ENCODE measurements at places on chromosomes 16 and 17.

DNA sequence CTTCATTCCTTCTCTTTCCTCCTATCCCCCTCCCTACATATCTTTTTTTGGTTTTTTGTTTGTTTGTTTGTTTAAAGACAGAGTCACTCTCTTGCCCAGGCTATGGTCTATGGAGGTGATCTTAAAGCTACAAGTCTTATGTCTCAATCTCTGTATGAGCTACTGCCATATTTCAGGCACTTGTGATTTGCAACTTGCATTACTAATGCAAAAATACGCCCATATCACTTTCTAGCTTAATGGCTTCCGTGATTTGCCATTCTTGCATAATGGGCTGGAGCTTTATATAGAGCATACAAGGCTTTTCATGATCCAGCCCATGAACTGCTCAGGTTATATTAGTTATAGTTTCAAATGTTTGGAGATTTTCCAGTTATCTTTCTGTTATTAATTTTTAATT lies 7.5 kb downstream of the CFAP97D1 start:
- no peak for DNase-seq

- no peak for DNase-seq
These were observed 255.2 kb downstream of the CNTNAP4 start for GRCh38 chr16:76532188-76532973.

GRCh38 chr17:28950017-28950751 lies 1.1 kb downstream of the PHF12 start:
- DNase-seq, result peak; percentile 47

GRCh38 chr16:4892361-4893102 lies 44.4 kb downstream of the PPL start:
- no peak for DNase-seq

DNA sequence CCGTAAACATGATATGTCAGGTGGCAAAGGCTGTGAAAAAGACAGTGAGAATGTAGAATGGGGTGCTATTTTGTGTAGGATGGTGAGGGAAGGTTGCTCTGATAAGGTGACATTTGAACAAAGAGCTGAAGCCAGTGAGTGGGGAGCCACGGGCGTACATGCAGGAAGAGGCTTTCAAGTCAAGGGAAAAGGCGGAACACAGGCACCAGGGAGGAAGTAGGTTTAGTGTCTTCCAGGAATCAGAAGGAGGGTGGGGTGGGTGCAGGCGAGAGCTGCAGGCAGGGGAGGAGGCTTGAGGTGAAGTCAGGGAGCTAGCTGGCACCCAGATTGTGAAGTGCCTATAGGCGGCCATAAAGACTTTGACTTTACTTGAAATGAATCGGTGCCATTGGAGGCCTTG lies 14.1 kb downstream of the ZFP90 start:
- DNase-seq, result no peak

GRCh38 chr16:21169249-21169981 lies 10.9 kb downstream of the LDAF1 start:
- no peak for DNase-seq

GRCh38 chr17:3861761-3862681 lies 16.0 kb upstream of the NCBP3 start:
- no peak for DNase-seq

DNA sequence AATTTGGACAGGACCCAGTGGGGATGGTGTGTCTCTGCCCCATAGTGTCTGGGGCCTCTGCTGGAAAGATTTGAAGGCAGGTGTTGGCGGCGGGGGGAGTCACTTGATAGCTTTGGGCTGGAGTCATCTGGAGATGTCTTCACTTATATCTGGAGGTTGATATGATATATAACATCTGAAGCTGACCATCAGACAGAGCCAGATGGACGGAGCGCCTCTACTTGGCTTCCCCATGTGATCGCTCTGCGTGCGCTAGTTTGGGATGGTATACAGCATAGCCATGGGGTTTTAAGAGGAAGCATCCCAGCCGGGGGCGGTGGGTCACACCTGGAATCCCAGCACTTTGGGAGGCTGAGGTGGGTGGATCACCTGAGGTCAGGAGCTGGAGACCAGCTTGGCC lies 130.7 kb upstream of the NLRP1 start:
- no peak for DNase-seq

- peak; percentile 19 for DNase-seq
These were observed 183.0 kb downstream of the FOXL1 start for GRCh38 chr16:86761111-86762031.

DNA sequence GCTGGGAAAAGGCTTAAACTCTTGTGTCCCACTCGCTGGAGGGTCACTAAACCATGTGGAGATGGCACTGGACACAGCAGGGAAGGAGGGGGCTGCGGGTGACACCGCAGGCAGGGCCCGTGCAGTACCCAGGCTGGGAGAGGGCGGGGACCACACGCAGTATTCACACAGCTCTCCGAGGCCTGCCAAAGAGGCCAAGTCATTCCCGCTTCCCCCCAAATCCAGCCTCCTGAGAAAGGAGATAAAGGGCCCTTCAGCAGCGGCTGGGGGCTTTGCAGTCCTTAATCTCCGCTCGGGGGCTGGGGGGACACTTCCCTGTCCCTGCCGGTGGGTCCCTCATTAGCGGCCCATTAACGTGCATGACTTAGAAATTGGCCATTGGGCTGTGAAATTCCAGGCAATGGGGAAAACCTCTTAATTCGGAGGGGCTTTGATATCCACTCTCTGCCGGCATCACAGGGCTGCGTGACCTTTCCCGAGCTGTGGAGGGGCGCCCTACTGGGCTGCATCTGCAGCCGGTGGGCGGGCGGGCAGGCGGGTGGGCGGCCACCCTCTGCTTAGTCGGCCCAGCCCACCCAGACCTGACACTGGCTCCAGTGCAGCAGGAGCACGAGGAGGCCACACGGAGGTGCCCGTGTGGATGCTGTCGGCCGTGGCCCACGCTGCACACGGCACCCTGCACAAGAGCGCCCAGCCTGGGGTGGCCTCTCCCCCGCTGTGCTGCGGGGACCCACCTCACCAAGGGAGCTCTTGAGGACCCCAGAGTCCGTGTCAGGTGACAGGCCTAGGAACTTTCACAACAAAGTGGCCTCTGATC lies 2.6 kb upstream of the SLC38A8 start:
- no peak for DNase-seq

GRCh38 chr17:82272495-82273326 lies 789 bp downstream of the CSNK1D start:
- DNase-seq, result peak; percentile 27

DNA sequence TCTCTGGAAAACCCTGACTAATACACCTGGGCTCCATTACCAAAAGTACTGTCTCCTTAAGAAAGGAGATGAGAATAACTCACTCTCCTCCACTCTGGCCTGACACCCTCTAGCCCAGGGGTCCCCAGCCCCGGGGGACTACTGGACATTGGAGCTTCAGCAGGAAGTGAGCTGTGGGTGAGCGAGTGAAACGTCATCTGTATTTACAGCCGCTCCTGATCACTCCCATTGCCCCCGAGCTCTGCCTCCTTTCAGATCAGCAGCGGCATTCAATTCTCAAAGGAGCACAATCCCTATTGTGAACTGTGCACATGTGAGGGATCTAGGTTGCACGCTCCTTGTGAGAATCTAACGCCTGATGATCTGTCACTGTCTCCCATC lies 126.3 kb upstream of the TNRC6C start:
- no peak for DNase-seq

DNA sequence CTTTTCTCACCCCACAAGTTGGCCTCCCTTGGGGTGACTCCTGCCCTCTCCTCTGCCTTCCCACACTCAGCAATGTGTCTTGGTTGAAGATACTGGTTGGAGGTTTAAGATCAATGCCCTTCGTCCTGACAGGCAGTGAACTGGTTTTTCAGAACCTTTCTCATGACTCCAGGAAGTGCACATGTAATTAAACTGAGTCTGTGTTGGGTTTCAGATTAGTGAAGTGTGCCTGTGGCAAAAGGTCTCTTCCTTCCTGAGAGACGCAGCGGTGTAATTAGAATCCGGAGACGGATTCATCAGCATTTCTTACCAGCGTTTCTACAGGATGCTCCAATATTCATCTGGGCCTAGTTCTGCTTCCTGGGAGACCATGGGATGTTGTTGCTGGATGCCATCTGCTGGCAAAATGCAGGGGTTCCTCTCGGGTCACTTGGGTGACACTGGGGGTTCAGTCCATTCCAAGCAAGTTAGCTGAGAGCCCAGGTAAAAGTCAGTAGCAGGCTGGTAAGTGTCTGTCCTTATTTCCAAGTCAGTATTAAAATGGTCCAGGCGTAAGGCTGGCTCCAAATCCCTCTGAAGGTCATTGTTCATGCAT lies 233.3 kb downstream of the XYLT1 start:
- DNase-seq, result no peak

DNA sequence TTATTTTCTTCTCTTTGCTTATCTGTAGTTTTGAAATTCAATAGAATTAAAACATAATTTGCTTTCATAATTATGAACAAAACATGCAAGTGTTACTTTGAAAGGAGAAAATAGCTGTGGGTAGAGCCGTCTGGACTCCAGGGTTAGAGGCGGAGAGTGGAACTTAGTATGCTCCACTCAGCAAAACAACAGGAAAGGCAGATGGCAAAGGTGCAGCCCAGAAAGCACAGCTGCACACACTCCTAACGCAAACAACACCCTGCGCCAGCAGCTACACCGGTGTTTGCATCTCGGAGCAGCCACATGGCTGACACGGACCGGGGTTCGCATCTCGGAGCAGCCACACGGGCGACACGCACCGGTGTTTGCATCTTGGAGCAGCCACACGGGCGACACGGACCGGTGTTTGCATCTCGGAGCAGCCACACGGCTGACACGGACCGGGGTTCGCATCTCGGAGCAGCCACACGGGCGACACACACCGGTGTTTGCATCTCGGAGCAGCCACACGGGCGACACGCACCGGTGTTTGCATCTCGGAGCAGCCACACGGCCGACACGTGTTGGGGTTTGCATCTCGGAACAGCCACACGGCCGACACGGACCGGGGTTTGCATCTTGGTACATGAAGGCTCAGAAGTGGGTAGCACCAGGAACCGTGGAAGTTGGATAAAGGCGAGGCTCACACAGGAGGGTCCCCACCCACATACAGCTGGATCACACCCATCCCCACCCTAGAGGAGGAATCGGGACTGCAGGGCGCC lies 12.2 kb upstream of the CAPN15 start:
- DNase-seq, result no peak
